ENCODE measurements at places on chromosomes 5 and 9.
A peak's percentile ranks its signal among the peaks of the same experiment; 100 is the strongest.

- no peak for DNase-seq
Observed at GRCh38 chr5:108670591-108671289, 77.0 kb upstream of the FER start.

- DNase-seq = no peak
Observed at GRCh38 chr9:78982849-78983248, 588.9 kb upstream of the TLE4 start.

DNA sequence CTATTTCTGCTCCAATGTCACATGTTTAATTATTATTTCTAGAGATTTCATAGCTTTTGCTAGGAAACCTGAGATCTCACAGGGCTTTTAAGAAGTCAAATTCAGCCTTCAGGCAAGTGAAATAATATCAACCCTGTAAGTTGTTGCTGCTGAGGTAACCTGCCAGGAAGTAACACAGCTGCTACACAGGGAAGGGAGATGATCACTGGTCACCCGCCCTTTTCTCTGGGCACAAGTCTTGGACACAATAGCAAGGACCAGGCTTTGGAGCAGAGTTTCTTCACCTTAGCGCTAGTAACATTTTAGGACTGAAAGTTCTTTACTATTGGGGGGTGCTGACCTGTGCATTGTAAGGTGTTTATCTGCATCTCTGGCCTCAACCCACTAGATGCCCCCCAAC lies 50.1 kb downstream of the PTTG1 start:
- no peak for DNase-seq

DNA sequence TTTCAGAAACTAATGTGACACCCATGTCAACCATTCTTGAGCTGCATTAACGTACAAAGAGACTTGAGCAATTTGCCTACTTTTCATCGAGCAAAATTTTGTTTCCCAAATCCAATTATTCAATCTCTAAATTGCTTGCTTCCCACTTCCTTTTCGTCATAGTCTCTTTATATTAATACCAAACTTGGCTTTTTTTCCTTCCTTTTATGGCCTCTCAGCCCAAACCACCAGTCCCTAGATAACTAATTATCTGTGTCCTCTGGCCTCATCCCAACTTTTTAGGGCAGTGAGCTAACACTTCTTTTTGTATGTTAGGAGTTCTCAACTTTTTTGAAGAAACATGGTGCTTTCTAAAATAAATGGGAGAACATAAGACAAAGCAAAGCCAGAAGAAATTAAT lies 155.5 kb upstream of the S1PR3 start:
- no peak for DNase-seq

DNA sequence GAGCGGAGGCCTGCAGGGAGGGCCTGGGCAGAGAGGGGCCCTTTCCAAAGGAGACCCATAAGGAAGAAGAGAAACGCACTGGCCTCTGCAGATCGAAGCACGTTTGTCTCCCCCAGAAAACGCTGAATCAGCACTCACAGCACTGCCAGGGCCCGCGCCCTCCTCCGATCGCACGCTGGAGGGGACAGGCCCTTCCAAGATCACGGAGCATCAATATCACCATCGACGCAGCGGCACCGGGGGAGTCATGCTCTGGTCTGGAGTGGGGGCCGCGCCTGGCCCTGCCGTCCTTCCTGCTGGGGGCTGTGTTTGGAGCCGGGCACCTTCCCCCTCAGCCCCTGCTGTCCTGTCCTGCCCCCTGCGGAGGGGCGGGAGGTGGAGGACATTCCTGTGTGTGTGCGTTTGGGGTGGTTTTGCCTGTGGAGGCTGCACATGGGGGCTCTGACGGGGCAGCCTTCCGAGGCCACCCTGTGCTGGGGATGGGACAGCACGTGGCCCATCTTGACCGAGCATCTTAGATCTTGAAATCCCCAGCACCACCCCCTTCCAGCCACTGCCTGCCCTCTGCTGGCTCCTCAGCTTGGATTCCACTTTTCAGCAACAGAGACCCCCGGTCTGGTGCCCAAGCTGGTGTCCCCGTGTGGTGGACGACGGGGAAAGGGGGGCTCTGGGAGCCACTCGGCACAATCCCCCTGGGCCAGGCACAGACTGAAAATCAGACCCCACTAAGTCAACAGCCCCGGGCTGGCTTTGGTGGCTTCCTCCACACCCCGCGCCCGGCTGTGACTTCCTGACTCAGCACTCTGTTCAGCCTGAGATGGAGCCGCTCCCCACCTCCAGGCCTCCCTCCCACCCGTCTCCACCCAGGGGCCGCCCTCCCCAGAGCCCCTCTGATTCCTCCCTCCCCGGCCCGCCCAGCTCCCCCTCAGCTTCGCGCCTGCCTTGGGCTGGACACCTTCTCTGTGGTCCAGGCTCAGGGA lies 8.3 kb downstream of the TMEM250 start:
- DNase-seq = peak; percentile 76

DNA sequence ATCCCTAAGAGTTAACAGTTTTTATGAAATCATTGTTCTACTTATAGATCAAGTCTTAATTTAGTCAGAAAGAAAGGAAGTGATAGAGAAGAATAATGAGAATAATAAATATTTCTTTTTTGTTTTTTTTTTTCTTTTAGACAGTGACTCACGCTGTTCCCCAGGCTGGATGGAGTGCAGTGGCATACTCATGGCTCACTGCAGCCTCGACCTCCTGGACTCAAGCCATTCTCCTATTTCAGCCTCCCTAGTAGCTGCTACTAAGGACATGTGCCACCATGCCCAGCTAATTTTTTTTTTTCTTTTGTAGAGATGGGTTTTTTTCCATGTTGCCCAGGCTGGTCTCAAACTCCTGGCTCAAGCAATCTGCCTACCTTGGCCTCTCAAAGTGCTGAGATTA lies 11.0 kb downstream of the IFNA21 start:
- no peak for DNase-seq

GRCh38 chr5:114822863-114823262 lies 346.8 kb downstream of the TRIM36 start:
- DNase-seq = no peak

DNA sequence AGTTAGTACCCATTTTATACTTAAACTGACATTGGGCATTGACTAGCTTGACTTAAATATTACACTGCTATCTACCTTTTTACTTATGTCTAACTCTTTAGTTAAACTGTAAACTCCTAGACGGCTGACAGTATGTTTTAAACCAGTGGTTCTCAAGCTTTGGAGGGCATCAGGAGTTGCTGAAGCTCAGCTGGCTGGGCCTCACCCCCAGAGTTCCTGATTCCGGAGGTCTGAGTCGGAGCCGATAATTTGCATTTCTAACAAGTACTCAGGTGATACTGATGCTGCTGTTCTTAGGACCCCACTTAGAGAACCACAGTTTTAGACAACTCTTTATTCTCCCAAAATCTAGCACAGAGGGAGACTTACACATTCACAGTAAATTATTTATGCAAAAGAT lies 63.3 kb upstream of the PCA3 start:
- DNase-seq = no peak

- no peak for DNase-seq
Observed at GRCh38 chr5:133129950-133130349, 78.1 kb downstream of the HSPA4 start.

GRCh38 chr9:12629067-12629466 lies 64.1 kb upstream of the TYRP1 start:
- DNase-seq = no peak
